ENCODE measurements at places on chromosomes 5 and 9. TPM values are rescaled to one million over a fixed set of nuclear protein-coding genes. Genes with fewer than 3 reads are reported as not detected.

RNF183 gene
- polyA plus RNA-seq = not detected

CNTFR gene
- not detected for polyA plus RNA-seq

GHR gene
- polyA plus RNA-seq = not detected

WHRN gene
- 1.6 TPM for polyA plus RNA-seq

SLC22A4 gene
- not detected for polyA plus RNA-seq

SLC36A2 gene
- not detected for polyA plus RNA-seq

ANKRD20A1 gene
- not detected for polyA plus RNA-seq

KLHL3 gene
- 2.7 TPM for polyA plus RNA-seq

SLC9A3 gene
- polyA plus RNA-seq = 1.5 TPM

SPINK13 gene
- not detected for polyA plus RNA-seq

PRSS3 gene
- not detected for polyA plus RNA-seq

SPINK7 gene
- polyA plus RNA-seq = not detected

ADAMTS19 gene
- not detected for polyA plus RNA-seq

CD74 gene
- 26,047 TPM for polyA plus RNA-seq
